ENCODE measurements at places on chromosomes 3 and 15.

GRCh38 chr15:58569455-58569854, 137.7 kb downstream of the LIPC start:
- no peak for DNase-seq

DNA sequence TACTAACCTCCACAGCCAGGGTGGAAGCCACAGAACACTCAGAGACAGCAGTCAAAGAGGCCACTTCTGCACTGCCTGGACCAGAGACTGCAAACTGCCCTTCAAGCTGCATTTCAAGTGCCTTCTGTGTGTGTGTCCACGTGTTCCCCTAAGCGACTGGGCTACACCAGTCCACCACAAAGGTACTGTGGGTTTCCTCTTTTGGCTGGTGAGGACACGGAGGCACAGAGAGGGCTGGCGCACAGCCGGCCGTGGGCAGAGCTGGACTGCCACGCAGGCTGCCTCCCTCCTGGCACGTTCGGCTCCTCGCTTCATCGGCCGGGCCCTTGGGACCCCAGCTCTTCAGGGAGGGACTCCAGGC, 60.9 kb downstream of the MGLL start:
- no peak for DNase-seq

- DNase-seq, result no peak
These were observed 25.9 kb downstream of the MELTF start for GRCh38 chr3:197003461-197004385.

- no peak for DNase-seq
These were observed 110.4 kb downstream of the LRRC28 start for GRCh38 chr15:99361545-99362185.

GRCh38 chr3:123143669-123144411, 57.9 kb upstream of the SEC22A start:
- DNase-seq, result no peak

GRCh38 chr3:177673112-177673914, 476.0 kb upstream of the TBL1XR1 start:
- DNase-seq, result no peak

DNA sequence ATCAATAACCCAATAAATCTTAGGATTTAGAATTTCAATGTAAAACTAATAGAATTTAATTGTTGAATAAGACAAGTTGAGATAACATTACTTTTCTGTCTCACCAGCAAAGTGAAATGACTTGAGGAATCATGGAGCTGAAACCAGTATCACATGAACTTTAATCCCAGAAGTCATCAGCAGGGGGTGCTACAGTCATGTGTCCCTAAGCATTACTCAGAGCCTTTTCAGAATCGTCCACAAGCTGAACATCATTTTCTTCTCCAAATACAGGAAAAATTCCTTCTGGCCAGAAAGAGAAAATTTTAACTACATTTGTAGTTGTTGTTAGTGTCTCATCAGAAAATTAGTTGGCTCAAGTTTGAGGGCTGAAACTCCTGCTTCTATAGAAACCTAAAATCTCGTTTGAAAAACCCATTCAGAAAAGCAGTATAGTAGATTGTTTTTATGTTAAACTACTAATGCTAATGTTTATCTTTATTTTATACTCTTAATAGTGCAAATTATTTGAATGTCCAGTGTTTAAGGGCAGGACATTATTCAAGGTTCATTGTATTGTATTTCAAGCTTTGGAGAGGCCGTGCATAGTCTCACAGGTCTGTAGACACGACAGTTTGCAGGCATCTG, 384.1 kb downstream of the PLOD2 start:
- DNase-seq, result no peak

GRCh38 chr3:74149466-74149865, 465.0 kb downstream of the CNTN3 start:
- DNase-seq, result no peak
